ENCODE measurements at places on chromosomes 7 and 10.

GRCh38 chr7:43501870-43502269 is 81.0 kb upstream of the STK17A start:
- no peak for DNase-seq

GRCh38 chr7:96246919-96247318 is 75.0 kb downstream of the SLC25A13 start:
- no peak for DNase-seq

DNA sequence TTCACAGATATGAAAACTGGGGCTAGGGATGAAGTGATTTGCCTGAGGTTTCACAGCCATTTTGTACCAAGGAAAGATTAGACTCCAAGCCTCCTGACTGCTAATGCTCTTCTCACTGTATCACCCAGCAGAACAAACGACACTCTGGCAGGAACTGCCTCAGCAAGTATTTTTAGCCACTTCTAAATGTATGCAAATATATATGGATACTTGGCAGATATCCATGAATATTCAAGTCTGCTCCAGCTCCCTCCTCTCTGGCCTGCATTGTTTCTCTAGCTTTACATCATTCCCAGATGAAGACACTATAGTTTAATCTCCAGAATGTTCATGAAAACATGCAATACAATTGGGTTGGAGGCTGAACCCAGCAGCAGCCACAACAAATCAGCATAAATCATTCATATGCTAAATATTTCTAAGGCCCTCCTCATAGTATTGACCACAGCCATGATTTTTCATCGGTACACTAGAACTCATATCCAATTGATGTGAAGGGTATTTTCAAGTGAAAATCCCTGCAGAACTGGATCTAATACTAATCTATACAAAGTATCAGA is 65.5 kb downstream of the HPSE2 start:
- DNase-seq = no peak

GRCh38 chr10:118310822-118311221 is 31.3 kb downstream of the FAM204A start:
- DNase-seq = no peak

- DNase-seq = no peak
Observed at GRCh38 chr7:47596502-47597202, 14.7 kb upstream of the TNS3 start.

Measured in CD4-positive, alpha-beta T cell treated with Interleukin-12 subunit alpha and Interleukin-12 subunit beta, for 1 hour (primary cell).